ENCODE measurements at places on chromosomes 6 and 20. TPM values are rescaled to one million over a fixed set of nuclear protein-coding genes. Genes with fewer than 3 reads are reported as not detected.

Gene OGFRL1
- not detected for total RNA-seq

Gene LTA
- not detected for total RNA-seq

- DNase-seq, result no peak
Measured at GRCh38 chr6:14598017-14598864, 480.7 kb downstream of the CD83 start.

DNA sequence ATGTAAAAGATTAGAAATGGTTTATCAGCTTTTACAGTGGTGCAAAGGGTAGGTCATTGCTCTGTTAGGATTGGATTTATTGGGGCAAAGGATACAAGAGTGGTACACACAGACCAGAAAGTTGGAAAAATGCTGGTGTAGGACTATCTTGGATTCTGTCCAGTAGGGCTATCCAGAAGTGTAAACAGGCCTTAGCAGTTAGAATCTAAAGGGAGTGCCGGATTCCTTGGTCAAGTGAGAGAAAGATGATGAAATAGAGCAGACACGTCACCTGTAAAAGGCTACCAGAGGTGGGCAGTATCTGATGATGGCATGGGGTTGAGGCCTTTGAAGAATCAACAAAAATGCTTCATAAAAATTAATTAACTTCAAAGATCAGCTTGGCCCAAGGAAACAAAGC is 975.9 kb downstream of the KIF16B start:
- DNase-seq, result peak; percentile 62

GRCh38 chr6:109420751-109421150 is 19.7 kb downstream of the PPIL6 start:
- DNase-seq, result no peak

DNA sequence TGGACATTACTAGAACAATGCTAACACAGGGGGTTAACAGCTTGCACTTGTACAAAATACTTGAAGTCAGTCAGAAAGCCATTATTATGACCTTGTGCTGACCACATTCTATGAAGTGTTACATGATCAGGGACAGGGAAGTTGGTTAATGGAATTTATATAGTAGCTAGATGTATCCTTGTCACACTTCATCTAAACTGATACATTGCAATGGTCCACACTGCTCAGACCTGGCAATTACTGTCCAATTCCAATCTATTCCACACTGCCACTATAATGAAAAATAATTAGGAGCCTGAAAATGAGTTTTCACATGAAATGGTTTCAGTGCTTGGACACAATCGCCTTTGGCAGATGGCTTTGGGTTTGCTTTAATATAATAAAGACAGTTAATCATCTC is 850.8 kb downstream of the EPHA7 start:
- no peak for DNase-seq

- DNase-seq, result no peak
Measured at GRCh38 chr20:40588891-40589290, 100.1 kb downstream of the MAFB start.

GRCh38 chr6:135921188-135921587 is 69.7 kb downstream of the PDE7B start:
- no peak for DNase-seq

GRCh38 chr6:4644996-4645395 is 131.2 kb upstream of the CDYL start:
- DNase-seq, result peak; percentile 41

GRCh38 chr6:125114248-125114858 is 39.2 kb upstream of the TPD52L1 start:
- DNase-seq, result peak; percentile 63

DNA sequence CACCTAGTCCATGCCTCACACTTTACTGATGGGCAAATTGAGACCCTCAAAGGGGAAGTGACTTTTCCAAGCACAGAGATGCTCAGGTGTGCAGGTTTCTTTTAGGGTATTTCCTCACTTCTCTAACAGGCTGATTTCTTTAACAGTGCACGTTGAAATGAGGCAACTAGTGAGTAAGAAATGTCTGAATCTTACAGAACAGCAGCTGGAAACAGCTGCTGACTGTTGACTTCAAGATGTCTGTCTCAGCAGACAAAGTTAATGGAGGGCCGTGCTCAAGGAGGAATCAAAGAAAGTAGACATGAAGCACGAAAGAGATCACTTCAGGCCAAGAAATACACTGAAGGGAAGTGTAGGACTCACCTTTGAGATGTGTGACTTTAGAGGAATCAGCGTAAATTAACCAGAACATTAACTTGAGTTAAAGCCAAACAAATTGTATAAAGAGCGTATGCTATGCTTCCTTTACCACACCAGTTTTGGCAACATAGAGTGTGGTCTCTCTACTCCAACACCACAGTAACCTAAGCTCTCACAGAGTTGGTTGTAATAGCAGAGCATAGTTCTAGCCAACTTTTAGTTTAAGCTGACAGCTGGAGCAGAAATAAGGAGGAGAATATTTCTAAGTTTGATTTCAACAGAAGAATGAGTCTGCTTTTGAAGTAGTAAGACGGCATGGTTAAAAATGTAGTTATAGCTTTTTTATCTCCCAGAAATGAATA is 60.9 kb downstream of the SAMD3 start:
- no peak for DNase-seq

DNA sequence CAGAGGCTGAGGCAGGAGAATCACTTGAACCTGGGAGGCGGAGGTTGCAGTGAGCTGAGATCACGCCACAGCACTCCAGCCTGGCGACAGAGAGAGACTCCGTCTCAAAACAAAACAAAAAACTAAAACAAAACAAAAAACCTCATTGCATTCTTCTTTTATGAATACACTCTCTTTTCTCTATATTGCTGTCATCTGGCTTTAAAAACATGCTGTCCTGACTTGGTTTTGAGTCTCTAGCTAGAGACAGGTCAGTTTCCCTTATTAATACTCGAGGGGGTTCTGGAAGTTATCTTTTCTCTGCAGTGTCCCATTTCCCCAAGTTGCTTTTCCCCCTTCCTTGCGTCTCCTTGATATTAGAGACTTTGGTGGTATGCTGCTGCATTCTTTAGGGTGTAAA is 50.9 kb downstream of the RIOK1 start:
- no peak for DNase-seq

Gene CYP39A1
- 0.94 TPM for total RNA-seq

DNA sequence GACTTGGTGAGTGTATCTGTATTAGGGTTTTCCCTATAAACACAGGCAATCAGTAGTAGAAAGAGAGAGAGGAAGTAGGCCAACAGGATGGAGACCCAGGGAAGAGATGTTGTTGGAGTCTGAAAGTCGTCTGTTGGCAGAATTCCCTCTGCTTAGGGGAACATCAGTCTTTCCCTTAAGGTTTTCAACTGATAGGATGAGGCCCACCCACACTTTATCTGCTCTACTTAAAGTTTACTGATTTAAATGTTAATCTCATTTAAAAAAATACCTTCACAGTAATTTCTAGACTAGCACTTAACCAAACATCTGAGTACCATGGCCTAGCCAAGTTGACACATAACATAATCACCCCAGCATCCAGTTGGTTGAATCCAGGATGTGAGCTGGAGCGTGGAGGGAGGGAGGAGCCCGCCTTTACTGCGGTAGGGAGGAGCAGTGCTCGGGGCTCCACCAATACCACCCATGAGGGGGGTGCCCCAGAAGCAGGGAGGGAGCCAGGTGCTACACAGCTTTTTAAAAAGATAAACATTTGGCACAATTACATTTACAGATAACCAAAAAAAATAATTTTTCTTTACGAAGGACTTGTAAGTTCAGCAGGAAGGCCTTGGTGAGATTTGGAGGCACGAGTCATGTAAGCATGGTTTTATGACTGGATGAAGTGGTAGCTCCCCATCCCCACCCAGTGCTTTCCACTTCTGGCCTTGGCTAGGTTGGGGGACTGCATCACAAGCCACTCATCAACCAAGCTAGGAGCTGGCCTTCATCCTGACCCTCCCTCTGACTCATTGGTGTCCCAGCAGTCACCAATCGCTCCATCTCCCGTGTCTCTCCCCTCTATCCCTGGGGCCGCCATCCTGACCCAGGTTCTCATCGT is 18.4 kb upstream of the SNX9 start:
- DNase-seq, result no peak

Gene FHL5
- not detected for total RNA-seq

Gene ARMH2
- total RNA-seq, result not detected

Gene SMIM29
- total RNA-seq, result 25.2 TPM

Gene SMLR1
- total RNA-seq, result not detected

- DNase-seq, result no peak
Measured at GRCh38 chr6:107666981-107667601, 157.0 kb downstream of the SCML4 start.

- DNase-seq, result no peak
Measured at GRCh38 chr6:836276-836853, 143.4 kb upstream of the EXOC2 start.

DNA sequence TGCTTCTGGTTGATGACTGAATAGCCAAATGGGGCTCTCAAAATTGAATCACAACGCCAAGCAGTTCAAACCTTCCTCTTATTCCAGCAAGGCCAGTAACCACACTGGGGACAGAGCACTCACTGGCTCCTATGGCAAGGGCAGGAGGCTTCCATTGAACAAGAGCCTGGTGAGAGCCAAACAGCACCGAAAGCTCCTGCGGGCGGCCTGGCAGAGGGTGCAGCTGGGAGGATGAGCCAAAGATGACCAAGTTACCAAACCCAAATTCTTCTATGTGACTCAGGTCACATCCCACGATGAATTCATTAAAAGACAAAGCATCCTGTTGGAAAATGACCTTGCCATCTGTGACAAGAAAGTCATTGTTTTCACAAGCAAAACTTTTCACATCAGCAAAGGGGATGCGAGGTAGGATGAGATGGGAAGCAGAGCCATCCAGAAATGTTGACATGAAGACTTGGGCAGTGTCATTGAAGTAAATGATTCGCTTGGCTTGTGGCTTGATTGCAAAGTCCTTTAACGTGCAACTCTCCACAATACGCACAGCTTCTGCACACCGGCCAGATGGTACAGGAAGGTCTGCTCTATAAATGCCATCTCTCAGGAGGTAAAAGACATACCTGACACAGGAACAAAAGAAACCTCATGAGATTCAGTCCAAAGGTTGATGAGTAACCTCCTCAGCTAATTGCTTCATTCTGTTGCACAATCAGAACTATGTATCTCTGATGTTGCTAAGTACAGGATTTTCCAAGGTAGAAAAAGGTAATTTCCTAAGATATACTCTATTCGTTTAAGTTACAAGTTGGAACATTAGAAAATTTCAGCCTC is 36.3 kb downstream of the ROS1 start:
- DNase-seq, result peak; percentile 73

- no peak for DNase-seq
Measured at GRCh38 chr6:140909156-140909555, 1223.6 kb upstream of the GJE1 start.

Gene PLCB1
- total RNA-seq, result 3.5 TPM

- DNase-seq, result no peak
Measured at GRCh38 chr20:38811769-38812168, 6.3 kb downstream of the PPP1R16B start.

DNA sequence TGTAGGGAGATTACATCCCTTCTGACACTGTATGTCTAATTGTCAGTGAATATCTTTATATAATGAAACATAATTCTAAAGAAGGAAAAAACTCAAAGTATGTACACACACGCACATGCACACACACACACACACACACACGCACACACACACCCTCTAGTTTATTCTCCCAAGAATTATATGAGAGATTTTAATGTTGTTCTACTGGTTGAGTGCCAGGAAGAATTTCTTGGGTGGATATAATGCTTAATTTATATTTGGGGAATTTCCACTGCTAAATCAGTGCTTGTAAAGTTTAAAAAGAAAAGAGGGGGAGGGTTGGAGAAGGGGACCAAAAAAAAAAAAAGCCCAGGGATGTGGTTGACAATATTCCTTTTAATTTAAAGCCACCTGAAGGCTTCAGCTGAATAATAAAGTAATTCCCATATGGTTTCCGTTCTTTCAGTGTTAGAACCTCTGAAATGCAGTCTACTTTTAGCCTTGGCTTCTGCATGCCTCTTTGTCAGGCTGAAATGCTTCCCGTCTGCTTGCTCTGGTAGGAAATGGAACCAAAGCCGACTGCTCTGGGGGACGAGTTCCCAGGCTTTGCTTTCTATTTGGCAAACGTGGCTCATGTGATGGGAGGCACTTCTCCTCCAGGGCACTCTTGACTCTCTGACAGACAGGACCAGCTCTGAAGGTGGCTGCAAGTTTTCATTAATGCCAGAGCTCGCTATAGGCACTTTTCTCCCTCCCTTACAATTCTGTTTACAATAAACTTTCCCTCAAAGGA is 225.4 kb downstream of the PRL start:
- no peak for DNase-seq

GRCh38 chr6:167163476-167164011 is 5.8 kb upstream of the GPR31 start:
- no peak for DNase-seq

DNA sequence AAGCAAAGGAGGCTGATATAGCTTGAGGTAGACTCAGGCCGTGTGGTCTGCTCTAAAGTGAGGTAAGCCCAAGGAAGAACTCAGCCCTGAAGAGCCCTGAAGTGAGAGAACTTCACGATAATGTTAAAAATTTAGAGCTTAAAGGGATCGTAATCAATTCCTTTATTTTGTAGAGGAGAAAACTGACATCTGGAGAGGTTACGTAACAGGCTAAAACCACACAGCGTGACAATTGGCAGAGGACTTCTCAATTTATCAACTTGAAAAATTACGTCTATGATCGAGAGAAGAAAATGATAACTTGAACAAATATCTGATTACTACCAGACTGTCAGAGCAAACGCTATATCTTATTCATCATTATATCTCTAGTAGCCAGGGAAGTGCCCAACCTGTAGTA is 121.8 kb upstream of the FOXO3 start:
- no peak for DNase-seq

DNA sequence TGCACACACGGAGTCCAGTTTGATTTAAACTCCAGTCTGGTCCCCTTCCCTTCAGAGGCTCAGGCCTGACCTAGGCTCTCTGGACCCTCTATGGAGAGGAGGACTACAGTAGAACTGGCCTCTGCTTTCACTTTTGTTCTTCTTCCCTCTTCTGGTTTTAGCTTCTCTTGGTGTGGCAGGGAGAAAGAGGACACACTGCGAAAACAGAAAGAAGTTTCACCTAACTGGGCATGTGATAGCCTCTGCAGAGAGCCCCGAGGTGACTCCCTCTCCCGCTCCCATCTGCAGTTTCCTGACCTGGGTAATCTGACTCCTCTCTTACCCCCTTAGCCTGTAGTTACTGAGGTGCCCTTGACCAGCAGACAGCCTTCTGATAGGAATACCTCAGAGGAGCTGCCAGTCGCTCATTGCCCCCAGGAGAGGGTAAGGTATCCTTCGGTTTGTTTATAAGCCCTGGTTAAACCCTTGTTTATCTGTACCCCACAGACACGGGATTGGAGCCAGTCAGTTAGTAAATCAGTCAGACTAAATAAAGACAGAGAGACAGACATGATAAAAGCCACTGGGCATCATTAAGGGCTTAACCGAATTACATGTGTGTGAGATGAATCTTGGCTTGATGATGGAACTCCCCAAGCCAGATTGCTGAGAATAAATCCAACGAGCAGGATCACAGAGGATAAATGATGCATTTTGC is 12.0 kb upstream of the DTNBP1 start:
- DNase-seq, result no peak

Gene CLPSL2
- not detected for total RNA-seq

All from HT-29 (cell line).